ENCODE measurements at places on chromosomes 11 and 22. TPM values are rescaled to one million over a fixed set of nuclear protein-coding genes. Genes with fewer than 3 reads are reported as not detected.

Gene PKNOX2
- polyA plus RNA-seq, result 10.4 TPM

Gene ANGPTL5
- polyA plus RNA-seq, result 0.74 TPM

Gene OR52H1
- not detected for polyA plus RNA-seq

Gene NRIP3
- polyA plus RNA-seq, result 108 TPM

Gene SCO2
- polyA plus RNA-seq, result 1.8 TPM

Gene CNGA4
- polyA plus RNA-seq, result 14.4 TPM

Gene OR52N5
- polyA plus RNA-seq, result not detected

Gene HTR3A
- 0.29 TPM for polyA plus RNA-seq

Gene FBXO3
- 44.8 TPM for polyA plus RNA-seq

Gene FAU
- 761 TPM for polyA plus RNA-seq

Gene ZNF214
- 8.2 TPM for polyA plus RNA-seq

Gene TTC36
- not detected for polyA plus RNA-seq

Gene VPREB1
- polyA plus RNA-seq, result not detected

Gene WBP2NL
- polyA plus RNA-seq, result 91.5 TPM

Gene XKR3
- polyA plus RNA-seq, result 12.0 TPM

Gene MS4A14
- polyA plus RNA-seq, result 127 TPM

Gene CRACR2B
- polyA plus RNA-seq, result 4.9 TPM

Gene OR52L1
- not detected for polyA plus RNA-seq

Gene MMP1
- 0.21 TPM for polyA plus RNA-seq

Gene ENTHD1
- polyA plus RNA-seq, result 21.1 TPM

Gene PPP2R1B
- polyA plus RNA-seq, result 115 TPM

Gene CABP4
- 0.98 TPM for polyA plus RNA-seq

Gene AASDHPPT
- polyA plus RNA-seq, result 72.3 TPM

Gene LINC01488
- not detected for polyA plus RNA-seq

Gene FAM181B
- 0.45 TPM for polyA plus RNA-seq

Gene RFPL1
- polyA plus RNA-seq, result 1.4 TPM

Gene IFTAP
- 105 TPM for polyA plus RNA-seq

Gene KREMEN1
- polyA plus RNA-seq, result 42.5 TPM

Gene BDNF
- polyA plus RNA-seq, result 1.1 TPM

Gene TRIM6
- polyA plus RNA-seq, result 20.9 TPM

Gene MEI1
- 43.5 TPM for polyA plus RNA-seq

Gene HBG1
- polyA plus RNA-seq, result not detected

Gene E2F8
- polyA plus RNA-seq, result 5.3 TPM

Gene TBX10
- not detected for polyA plus RNA-seq

Gene UBQLNL
- polyA plus RNA-seq, result 42.8 TPM

Gene ELF5
- polyA plus RNA-seq, result 0.34 TPM

Gene SLC22A9
- not detected for polyA plus RNA-seq

Gene TTLL1
- 30.0 TPM for polyA plus RNA-seq

Gene OR52E5
- polyA plus RNA-seq, result not detected

Gene TMPRSS6
- 4.0 TPM for polyA plus RNA-seq

Gene GPHA2
- 6.9 TPM for polyA plus RNA-seq

Gene FOLR2
- polyA plus RNA-seq, result 37.3 TPM

Data from testis (tissue), 5 donors.